ENCODE measurements at places on chromosomes 3 and 15.

GRCh38 chr3:70000028-70000410 is 486 bp downstream of the SAMMSON start:
- no peak for DNase-seq

- peak; percentile 35 for DNase-seq
Measured at GRCh38 chr3:63353383-63353782, 75.3 kb downstream of the SYNPR start.

- no peak for DNase-seq
Measured at GRCh38 chr3:4852780-4853748, 126.2 kb upstream of the BHLHE40 start.

- no peak for DNase-seq
Measured at GRCh38 chr3:108100906-108101660, 10.3 kb upstream of the CD47 start.

GRCh38 chr15:62606376-62607113 is 436.0 kb upstream of the TPM1 start:
- peak; percentile 86 for DNase-seq

GRCh38 chr15:72968531-72968922 is 83.7 kb upstream of the NEO1 start:
- no peak for DNase-seq

GRCh38 chr3:177883957-177884356 is 652.3 kb upstream of the KCNMB2 start:
- DNase-seq: no peak

DNA sequence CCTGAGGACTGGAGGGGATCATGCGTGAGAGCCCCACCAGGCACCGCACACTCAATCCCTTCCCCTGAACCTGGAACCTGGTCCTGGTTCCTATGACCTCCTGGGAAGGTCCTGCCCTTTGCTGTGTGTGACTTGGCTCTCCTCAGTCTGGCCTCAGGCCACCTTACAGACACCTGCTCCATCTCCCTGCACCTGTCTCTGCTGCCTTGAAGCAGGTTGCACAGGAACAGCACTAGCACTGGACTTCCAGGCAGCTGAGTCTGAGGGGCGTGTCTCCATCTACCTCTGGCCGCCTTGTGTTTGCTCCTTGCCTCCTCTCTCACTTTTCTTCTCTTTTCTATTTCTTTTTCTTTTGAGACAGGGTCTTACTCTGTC is 15.4 kb downstream of the PSTPIP1 start:
- DNase-seq: no peak

GRCh38 chr3:99532246-99532645 is 106.1 kb upstream of the COL8A1 start:
- peak; percentile 61 for DNase-seq

DNA sequence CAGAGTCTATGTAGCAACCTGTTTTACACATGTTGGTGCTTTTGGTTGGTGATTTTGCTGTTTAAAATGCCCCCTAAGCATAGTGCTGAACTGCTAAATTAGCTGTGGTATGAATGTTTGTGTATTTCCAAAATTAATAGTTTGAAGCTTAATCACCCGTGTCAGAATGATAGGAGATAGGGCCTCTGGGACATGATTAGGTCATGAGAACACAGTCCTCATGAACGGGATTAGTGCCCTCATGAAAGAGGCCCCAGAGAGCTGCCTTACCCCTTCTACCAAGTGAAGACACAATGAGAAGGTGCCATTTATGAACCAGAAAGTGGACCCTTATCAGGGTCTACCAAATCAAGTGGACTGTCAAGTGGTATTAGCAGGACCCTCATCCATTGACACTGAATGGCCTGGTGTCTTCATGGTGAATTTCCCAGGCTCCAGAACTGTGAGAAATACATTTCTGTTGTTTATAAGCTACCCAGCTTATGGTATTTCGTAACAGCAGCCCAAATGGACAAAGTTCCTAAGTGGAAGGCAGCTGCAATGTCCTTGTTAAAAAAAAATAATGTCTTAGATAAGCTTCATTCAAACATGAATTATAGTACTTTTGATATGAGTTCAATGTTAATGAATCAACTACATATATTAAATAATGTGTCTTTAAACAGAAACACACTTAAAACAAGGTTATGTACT is 37.7 kb upstream of the FRMD4B start:
- no peak for DNase-seq
